Germinal center (tissue), 1 donor: ENCODE measurements at places on chromosomes 1 and 21.

DNA sequence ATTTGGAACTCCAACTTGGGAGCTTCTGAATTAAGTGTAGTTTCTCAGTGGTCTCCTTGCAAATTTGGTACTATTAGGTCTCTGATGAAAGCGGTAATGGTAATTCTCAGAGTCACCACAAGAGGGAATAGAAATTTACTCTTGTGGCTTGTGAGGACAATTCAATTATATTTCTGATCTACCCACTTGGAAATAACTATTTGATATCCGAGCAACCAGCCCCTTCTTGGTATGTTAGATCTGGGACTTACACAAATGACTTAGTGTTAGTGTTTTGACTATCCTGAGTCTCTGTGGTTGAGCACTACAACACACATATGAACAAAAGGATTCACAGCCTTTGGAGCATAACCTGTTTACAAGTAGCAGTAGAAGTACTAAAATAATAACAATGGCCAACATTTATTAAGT, 68.1 kb downstream of the RPS6KA1 start:
- peak; percentile 67 for DNase-seq

DNA sequence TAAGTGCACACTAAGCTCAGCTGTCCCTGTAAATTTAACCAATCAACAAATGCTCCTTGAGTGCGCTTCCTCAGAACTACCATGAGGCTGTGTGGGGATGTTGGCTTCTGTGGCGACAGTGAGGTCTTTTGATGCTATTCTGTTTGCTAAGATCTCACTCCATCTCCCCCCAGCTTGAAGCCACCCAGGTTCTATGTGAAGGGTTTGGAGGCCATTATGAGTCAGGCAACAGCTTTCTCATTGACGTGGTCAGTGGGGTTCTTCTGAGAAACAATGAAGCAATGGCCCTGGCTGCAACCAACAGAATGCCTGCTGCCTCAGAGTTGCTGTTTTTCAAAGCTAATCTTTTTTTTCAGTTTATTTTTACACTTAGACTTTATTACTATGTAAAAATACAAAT, 205.5 kb downstream of the PTBP2 start:
- DNase-seq: no peak

DNA sequence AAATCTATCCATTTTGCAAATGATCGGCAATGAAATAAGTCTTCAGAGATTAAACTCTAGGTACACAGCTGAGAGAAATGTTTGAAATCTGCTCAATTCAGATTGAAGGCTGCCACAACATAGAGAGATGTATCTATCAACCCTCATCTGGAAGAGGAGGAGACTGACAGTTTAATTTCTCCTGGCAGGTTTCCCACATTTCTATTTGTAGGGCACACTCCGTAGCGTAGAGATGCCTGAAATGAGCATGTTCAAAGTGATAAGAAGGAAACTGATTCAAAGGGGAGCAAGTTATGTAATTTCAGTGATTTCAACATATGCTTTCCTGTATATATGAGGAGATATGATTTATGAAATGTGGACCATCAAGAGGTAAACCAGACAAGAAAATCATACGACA, 44.1 kb downstream of the NIBAN1 start:
- DNase-seq: no peak

GRCh38 chr1:69533343-69533742, 34.4 kb upstream of the LRRC7 start:
- no peak for DNase-seq
